NCI-H1092 (cell line): ENCODE measurements at places on chromosomes 12 and 14.
A peak's percentile ranks its signal among the peaks of the same experiment; 100 is the strongest.

DNA sequence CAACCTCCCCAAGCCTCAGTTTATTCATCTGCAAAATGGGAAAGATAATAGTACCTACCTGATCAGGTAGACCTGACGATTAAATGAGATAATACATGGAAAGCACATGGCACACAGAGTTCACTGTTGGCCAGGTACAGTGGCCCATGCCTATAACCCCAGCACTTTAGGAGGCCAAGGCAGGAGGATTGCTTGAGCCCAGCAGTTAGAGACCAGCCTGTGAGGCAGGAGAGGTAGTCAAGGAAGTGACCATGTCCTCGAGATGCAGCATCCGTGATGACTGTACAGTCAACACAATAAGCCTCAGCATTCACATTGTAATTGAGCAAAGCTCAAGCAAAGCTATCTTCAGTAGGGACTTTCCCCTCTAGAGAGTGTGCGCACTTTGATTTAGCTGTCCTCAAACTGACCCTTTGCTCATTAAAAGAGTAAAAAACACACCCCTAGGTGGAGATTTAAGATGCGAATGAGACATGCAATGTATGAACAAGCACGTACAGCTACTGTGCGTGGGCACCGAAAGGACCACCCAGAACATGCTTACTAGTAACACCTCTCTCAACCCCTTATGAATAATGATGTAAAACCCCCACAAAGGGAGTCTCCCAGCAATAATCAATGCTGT is 9.9 kb downstream of the ISCU start:
- no peak for DNase-seq

- no peak for DNase-seq
Measured at GRCh38 chr12:108424026-108424425, 84.9 kb upstream of the CMKLR1 start.

DNA sequence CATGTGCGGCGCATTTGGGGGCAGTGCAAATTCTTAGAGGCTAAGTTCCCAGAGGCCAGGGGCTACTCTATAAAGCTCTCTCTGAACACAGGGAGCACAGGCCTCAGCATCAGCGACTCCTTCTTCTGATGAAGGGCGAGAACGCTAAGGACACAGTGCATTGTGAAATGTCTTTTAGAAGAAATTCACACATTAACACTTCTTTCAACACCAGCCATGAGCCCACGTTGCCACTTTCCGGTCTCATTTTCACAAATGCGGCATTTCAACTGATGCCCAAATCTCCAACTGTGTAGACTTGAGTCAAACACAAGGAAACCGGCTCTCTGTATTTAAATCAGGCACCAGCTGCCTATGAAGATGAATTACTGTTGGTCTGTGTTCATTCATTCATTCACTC is 162.0 kb downstream of the FOXN3 start:
- DNase-seq, result no peak

DNA sequence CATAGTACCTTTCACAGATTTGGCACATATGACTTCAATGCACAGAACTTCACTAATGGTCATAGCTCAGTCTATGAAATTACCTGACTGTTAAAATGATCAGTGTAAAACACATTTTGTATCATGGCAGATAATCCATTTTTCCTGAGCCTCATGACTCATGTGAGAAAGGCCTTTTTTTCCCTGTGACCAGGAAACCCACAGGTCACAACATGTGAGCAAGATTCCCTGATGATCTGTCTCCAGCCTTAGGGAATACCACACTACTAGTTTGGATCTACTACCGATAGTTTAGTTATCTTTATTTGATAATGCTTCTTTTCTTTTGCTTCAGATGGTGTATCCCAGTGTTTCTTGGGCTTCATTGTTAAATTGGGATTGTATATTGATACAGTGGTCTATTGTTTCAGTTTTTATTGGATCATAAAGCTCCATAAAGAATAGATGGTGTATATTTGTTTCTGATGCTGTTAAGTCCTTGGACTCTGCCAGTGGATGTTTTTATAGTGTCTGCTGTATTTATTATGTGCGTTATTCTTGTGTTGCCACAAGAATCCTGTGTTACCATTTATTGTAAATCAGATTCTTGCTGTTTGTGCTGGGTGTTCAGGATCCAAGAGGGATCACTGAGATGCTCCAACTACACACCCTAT is 248.7 kb upstream of the PELI2 start:
- DNase-seq, result no peak

- no peak for DNase-seq
Measured at GRCh38 chr14:60164404-60164711, 840 bp downstream of the DHRS7 start.

DNA sequence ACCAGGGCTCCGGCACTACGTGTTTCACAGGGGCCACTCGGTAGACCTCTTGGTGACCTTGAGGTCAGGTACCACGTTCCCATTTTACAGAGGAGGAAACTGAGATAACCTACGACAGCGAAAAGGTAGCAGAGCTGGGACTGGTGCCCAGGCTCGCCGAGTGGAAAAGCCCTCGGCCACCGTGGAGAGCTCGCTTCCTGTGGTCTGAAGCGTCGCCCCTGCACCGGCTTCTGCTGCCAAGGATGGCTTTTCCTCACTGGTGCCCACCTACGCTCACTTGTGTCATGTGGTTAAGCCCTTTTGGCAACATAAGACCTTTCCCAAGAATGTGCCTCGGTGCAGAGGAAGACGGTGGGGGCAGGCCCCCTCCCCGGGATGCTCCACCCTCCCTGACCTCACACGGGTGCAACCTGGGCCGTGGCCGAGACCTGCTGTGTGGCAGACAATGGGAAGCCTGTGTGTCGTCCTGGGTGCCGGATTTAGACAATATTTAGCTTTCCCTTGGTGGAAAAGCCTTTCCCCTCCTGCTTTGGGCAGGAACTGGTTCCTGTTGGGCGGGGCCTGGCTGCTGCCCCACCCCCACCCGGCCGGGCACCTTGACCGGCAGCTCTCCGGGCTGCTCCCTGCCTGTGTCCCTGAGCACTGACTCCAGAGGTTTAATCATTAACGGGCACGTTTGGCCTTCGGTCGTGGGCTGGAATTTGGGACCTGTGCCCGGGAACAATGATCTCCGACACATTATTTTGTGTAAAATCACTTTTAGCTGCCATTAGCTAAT is 32.4 kb upstream of the PPP1R13B start:
- DNase-seq, result no peak

GRCh38 chr14:91911474-91912032 is 35.9 kb downstream of the FBLN5 start:
- peak; percentile 7 for DNase-seq

DNA sequence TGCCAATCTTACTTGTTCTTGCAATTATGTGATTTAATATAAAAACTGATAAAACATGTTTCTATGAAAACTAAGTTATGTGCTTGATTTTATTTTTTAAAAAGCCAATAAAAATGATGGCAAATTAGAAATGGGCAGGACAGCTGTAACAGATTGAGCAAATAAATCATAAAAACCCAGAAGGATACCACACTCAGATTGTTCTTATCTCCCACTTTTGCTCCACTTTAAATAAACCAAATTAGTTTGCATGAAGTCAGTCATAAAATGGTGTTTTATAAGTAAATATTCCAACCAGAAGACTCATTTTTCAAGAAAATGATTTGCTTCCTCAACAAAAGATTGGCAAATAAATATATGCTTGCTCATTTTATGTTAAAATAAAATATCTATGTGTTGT is 307.9 kb upstream of the G2E3 start:
- DNase-seq, result no peak

DNA sequence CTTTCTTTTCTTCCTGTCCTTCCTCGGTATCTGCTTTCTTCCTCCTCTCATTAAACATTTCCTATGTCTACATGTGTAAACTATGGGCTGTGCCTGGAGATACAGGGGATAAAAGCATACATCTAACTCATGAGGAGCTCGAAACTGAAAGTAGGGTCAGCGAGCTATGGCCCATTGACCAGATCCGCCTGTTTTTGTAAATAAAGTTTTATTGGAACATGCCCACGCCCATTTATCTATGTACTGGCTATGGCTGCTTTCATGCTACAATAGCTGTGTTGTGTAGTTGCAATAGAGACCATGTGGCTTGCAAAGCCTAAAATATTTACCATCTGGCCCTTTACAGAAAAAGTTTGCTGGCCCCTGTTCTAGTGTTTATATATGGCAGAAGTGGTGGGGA is 500.8 kb upstream of the GARIN6 start:
- DNase-seq, result no peak

DNA sequence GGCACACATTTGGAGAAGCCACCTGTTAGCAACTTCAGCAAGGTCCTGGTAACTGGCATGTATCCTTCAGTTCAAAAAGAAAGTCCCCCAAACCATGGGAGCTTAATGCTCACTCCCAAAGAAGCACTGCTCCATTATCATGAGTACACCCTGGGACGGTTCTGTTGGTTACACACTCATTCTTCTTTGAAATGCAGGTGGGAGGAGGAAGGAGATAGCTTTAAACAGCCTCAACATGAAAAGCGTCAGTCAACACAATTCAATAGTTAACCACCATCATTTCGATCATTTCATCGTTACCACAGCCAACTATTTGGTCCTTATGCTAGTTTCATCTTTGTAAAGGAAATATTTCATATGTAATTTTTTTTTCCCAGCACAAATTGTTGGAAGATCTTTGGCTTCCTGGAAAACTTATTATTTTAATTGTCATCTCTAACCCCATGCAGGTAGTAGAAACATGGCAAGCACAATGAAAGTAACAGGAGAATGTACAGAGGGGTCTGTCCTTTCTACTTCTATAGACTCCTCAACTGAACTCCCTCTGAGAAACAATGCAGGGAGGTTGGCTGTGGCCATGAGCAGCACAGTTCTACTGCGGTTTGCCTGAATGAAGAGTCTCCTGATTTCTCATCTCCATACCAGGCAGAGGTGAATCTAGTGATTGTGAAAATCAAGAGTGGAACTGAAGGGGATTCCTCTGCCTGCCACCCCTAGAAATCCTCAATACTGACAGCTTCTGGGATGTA is 196.4 kb upstream of the FOXN3 start:
- no peak for DNase-seq

GRCh38 chr14:57502586-57503254 is 9.1 kb upstream of the CCDC198 start:
- DNase-seq, result no peak

DNA sequence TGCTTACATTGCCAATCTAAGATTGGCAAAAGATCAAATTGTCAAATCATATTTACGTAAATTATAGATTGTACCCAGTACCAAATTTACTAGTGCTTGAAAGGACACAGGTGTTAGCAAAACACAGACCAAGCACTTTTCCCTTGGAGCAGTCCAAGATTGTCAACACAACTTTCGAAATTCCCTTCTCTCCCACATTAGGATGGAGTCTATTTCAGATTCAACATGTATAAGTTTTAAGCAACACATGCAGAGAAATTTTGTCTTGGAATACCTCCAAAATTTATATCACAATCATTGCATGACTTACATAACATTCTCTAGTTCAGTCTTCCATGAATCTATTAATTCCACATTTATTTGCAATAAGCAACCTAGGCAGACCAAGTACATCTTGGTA is 74.9 kb upstream of the SLCO1C1 start:
- DNase-seq, result no peak

GRCh38 chr12:75613981-75614380 is 102.6 kb upstream of the KRR1 start:
- no peak for DNase-seq

- no peak for DNase-seq
Measured at GRCh38 chr14:100410056-100410565, 87.0 kb downstream of the SLC25A47 start.
